Activated CD8-positive, alpha-beta T cell treated with anti-CD3 and anti-CD28 coated beads, Interleukin-2, amount 10 ng/mL, durations not matched to agents 7 days and 5 days (primary cell): ENCODE measurements at places on chromosomes 3 and 15.

- H3K4me3 ChIP-seq: no peak overlapping the region
- H3K4me1 ChIP-seq: no peaks in the 10 kb centered on the region
- DNase-seq: no peak
Measured at GRCh38 chr3:41324156-41324475, 124.8 kb downstream of the CTNNB1 start.

GRCh38 chr3:186821429-186822387, 15.4 kb upstream of the RFC4 start:
- peaks cover 24% of the 10 kb centered on the region for H3K4me1 ChIP-seq
- H3K27me3 ChIP-seq: peaks cover 6% of the 10 kb centered on the region
- H3K27ac ChIP-seq: no peak overlapping the region
- no peak overlapping the region for H3K4me3 ChIP-seq

- H3K27me3 ChIP-seq: peaks cover 5% of the 10 kb centered on the region
- DNase-seq: peak; percentile 58
- no peaks in the 10 kb centered on the region for H3K36me3 ChIP-seq
- peaks cover 18% of the 10 kb centered on the region for H3K4me1 ChIP-seq
Measured at GRCh38 chr3:152505926-152506325, 237.2 kb downstream of the MBNL1 start.

DNA sequence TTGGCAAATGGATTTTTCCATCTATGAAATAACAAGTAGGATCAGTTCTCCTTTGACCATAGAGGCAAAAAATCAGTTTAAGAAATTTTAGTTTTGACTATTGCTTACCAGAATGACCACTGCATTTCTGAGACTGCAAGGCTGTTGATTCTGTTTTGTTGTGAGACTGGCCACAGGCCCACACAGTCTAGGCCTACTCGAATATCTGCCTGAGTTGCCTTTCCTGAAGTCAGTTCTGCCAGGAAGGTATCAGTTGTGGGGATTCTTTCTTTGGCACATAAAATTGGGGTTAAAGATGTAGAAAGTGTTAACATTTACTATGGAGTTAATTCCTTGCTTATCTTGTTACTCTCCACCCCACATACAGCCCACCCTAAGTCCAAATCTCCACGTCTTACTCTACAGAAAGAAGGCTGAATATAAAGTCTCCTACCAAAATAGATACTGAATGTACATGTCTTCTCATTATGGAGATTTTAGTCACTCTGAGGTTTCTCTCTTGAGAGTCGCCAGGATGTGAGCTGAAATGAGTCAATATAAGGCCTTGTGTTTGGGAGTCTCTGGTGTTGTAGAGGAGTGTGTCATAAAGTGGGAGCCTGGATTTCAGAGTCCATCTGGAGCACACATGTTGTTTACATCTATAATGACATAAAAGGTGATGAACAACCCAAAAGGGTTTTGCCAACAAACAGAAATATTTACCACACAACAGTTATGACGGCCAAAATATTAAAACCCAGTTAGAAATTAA, 45.0 kb upstream of the WWTR1 start:
- H3K36me3 ChIP-seq: no peaks in the 10 kb centered on the region
- DNase-seq: no peak
- H3K27ac ChIP-seq: no peak overlapping the region
- peaks cover 5% of the 10 kb centered on the region for H3K4me1 ChIP-seq

DNA sequence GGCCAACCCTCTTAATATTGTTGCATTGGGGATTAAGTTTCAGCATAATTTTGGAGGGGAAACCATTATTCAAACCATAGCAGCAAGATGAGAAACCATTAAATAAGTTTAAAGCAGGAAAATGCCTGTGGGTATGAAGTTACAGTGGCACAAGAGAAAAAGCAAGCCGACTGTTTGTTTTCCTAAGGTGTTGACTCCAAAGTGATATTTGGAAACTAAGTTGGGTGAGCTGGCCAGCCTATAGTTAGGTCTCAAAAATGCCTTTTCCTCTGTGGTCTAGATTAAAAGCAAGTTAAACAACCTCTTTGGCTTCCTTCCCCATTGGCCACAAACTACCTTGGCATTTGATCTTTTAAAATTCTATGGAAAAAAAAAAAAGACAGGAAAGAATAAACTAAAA, 419.8 kb upstream of the AZI2 start:
- no peaks in the 10 kb centered on the region for H3K27me3 ChIP-seq
- no peaks in the 10 kb centered on the region for H3K4me1 ChIP-seq
- no peak overlapping the region for H3K4me3 ChIP-seq
- DNase-seq: no peak
- H3K27ac ChIP-seq: no peak overlapping the region
